ENCODE measurements at places on chromosomes 12 and 14.

GRCh38 chr14:66242001-66242400, 244.2 kb upstream of the CCDC196 start:
- DNase-seq, result no peak

- no peak for DNase-seq
Measured at GRCh38 chr14:38663382-38663781, 407.5 kb upstream of the CLEC14A start.

DNA sequence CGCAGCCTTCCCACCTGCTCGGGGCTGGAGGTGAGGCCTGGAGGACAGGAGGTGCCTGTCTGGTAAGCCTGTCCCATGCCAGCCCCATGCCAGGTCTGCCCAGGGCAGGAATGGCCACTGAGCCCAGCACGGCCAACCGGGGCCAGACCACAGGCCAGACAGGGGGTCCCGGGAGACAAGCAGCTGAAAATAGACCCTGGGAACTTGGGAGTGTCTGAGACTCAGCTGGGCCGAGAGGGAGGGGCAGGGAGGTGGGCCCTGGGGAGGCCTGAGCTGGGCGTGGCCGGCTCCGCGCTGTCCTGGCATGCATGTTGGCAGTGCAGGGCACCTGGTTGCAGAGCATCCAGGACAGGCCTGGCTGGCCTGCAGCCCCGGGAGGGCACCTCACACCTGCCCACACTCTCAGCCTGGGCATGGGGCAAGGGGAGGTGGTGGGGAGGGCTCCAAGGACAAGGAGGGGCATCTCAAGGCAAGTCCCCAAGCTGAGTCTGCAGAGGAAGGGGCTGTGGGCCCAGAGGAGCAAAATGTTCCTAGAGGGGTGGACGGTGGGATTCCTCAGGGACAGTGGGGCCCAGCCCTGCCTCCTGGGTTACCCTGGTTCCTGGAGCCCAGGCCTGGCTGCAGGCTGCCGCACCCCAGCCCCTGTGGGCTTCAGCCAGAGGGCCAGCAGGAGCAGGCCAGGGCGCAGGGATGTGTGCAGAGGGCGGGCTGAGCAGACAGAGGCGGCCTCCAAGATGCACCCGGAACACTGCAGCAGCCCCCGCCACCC, 3.2 kb upstream of the CRIP1 start:
- DNase-seq, result peak; percentile 51

GRCh38 chr14:74213907-74214803, 25.1 kb upstream of the VSX2 start:
- no peak for DNase-seq

DNA sequence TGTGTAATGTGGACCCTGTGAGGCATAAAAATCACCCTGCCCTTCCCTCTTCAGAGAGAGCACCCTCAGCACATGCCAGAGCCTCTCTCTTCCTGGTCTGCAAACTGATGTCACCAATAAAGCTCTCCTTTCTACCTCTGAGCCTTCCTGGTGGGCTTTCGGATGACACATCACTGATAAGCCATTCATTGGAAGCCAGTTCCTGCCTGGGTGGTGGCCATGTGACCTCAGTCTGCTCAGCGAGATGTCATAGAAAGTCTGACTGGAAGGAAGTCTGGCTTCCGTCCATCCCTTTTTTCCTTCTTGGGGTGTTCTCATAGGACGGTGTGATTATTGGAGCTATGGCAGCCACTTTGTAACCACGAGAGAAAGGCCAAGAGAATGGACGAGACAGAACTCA, 95.7 kb downstream of the PIWIL1 start:
- no peak for DNase-seq

- no peak for DNase-seq
Measured at GRCh38 chr12:132079200-132079599, 64.9 kb downstream of the DDX51 start.

GRCh38 chr12:2032506-2032905, 20.3 kb upstream of the CACNA1C start:
- no peak for DNase-seq

GRCh38 chr12:115709540-115710011, 567.9 kb downstream of the MED13L start:
- no peak for DNase-seq

DNA sequence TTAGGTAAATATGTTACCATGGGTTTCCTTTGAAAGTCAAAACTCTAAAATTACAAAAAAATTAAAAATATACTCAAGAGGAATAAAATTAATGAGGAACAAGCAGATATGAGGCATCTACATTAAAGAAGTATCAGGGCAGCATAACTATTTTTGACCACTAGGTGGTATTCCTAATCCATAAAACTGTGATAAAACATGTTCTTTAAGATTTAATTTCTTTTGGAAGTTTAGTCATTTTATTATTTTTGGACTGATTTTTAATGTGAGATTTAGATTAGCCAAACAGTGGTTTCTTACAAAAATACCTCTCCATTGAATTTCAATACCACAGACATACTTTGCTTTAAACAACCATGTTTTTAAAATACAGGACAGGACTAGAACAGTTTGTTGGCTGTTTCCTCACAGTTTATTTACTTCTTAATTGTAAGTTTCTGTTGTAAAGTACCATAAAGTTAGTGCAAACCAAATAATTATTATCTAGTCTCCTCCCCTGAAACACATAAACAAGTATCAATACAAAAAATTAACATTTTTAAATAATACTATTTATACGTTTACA, 49.8 kb downstream of the NTS start:
- DNase-seq, result peak; percentile 43

DNA sequence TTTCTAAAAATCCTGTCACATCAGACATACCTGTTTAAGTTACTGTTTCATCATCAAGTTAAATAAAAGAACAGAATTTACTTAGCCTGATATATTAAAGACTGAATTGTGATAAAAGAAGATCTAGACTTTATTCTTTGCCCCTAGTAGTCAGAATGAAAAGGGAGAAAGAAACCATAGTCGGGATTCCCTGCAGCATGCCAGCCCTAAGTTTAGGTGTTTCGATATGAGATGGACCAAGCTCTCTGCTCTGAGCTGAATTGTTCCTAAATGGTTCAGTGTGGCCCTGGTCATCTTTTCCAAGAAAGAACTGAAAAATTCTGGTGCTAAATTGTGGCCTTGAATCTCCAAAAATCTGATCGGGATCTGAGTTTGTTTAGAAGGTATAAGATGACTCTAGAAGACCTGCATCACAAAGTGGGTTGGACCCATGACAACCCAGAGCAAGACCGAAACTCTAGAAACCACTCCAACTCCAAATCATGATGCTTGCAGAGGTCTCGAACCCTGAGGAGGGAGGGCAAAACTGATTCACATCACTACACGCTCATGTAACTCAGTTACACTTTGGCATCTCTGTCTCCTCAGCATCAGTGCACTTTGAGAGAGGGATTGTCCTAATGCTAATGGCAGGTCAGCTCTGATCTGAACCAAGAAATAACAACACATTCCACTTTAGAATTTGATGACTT, 15.7 kb downstream of the PTGER2 start:
- DNase-seq, result no peak

- DNase-seq, result peak; percentile 47
Measured at GRCh38 chr12:81644503-81644902, 114.6 kb downstream of the PPFIA2 start.

DNA sequence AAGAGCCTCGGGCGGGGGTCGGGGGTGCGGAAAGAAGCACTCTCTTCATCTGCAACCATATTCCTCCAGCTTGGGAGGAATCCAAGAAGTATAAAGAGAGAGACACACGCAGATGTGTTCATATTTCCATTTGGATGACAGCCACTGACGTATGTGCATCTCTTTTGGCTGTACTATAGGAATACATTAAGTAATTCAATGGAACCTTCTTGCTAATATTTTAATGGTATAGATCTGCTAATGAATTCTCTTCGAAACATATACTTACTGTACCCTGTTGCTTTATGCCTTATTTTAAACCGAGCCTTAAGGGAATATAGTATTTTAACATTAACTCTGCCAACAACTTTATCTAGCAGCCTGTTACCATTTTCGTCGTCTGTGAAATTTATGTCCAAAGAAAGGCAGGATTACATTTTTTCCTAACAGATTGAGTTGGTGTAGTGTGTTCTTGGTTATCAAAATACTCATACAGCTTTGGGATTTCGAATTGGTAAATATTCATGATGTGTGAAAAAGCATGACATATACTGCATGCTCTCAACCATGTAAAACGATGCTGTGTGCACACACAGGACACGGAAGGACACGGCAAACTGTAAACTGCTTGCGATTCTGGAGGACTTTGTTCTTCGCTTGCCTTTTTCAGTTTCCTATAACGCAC, 84.5 kb downstream of the CCDC88C start:
- no peak for DNase-seq

- DNase-seq, result peak; percentile 84
Measured at GRCh38 chr12:1332327-1332726, 262.1 kb downstream of the FBXL14 start.

- no peak for DNase-seq
Measured at GRCh38 chr12:108257004-108257403, 82.1 kb downstream of the CMKLR1 start.

GRCh38 chr12:27048822-27049752, 26.7 kb downstream of the MED21 start:
- DNase-seq, result peak; percentile 31

DNA sequence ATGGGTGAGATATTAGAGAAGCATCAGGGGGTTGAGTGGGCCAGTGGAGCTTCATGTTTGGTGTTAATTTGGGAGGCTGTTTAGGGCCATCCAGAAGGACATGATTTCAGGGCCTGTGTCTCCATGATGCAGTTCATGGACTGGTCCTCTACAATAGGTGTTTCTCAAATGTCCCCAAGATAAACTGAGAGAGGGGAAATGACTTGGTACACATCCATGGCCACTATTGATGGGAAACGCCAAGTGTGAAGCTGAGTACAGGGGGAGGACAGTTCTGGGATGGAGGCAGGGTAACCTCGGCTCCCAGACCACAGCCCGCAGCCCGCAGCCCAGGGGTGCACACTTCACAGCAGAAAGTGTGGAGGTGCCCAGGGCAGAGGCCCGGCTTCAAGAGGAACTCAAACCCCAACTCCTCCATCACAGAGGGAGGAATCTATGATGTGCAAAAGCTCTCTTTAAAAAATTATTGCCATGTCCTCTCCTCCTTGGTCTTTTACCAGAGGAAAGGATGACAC, 33.3 kb downstream of the CACNA2D4 start:
- no peak for DNase-seq

GRCh38 chr12:23236811-23237210, 611.8 kb downstream of the ETNK1 start:
- no peak for DNase-seq

GRCh38 chr14:22887260-22887989, 4.4 kb downstream of the REM2 start:
- peak; percentile 73 for DNase-seq

- DNase-seq, result no peak
Measured at GRCh38 chr12:77429426-77429825, 364.1 kb upstream of the E2F7 start.

- DNase-seq, result no peak
Measured at GRCh38 chr14:100075681-100076080, 10.5 kb downstream of the EVL start.

GRCh38 chr14:64721899-64722298, 17.7 kb downstream of the PLEKHG3 start:
- DNase-seq, result no peak

GRCh38 chr14:90773705-90774104, 42.5 kb downstream of the TTC7B start:
- DNase-seq, result no peak

- DNase-seq, result no peak
Measured at GRCh38 chr12:100986595-100987547, 192.3 kb downstream of the ANO4 start.

- no peak for DNase-seq
Measured at GRCh38 chr14:64654901-64655300, 49.3 kb upstream of the PLEKHG3 start.

- no peak for DNase-seq
Measured at GRCh38 chr12:110921262-110921661, 883 bp upstream of the MYL2 start.

All from HT-29 (cell line).